Stimulated activated CD4-positive, alpha-beta T cell treated with anti-CD3 and anti-CD28 coated beads, Interleukin-2, amount 100 ng/mL, for 24 hours (primary cell): ENCODE measurements at places on chromosomes 2 and 18.
A peak's percentile ranks its signal among the peaks of the same experiment; 100 is the strongest.

- DNase-seq = no peak
Measured at GRCh38 chr2:49178656-49179055, 24.3 kb upstream of the FSHR start.

DNA sequence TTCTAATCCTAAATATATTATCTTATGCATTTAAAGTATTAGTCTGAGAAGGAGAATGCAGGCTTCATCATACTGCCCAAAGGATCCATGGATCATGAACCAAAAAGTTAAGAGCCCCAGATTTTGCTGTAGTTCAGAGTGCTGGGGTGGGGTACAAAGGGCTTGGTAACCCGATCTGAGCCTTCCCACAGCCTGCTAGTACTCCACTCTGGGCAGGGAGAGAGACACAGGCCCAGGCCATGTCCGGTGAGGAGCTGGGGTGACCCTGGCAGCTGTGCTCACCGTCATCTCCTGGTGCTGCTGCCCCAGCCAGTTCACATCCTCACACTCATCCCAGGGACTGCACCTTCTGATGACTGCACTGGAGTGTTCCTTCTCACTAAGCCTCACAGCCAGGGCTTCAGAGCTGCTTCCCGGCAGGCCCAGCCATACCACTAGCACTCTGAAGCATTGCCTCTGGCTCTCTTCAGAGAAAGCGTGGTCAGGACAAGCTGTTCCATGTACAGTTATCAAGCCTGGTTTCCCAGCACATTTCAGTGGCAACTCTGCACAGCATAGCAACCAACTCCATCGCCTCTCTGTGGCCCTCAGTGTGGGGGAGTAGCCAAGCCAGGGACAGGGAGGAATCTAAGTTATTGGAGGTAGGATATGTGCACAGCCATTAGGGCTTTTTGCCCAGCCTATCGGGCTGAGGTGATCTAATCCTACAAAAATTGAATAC lies 189.0 kb upstream of the CTAGE1 start:
- no peak for DNase-seq

- DNase-seq = no peak
Measured at GRCh38 chr18:11996190-11996754, 15.0 kb downstream of the IMPA2 start.

- peak; percentile 19 for DNase-seq
Measured at GRCh38 chr2:174395969-174396630, 570 bp downstream of the SCRN3 start.

DNA sequence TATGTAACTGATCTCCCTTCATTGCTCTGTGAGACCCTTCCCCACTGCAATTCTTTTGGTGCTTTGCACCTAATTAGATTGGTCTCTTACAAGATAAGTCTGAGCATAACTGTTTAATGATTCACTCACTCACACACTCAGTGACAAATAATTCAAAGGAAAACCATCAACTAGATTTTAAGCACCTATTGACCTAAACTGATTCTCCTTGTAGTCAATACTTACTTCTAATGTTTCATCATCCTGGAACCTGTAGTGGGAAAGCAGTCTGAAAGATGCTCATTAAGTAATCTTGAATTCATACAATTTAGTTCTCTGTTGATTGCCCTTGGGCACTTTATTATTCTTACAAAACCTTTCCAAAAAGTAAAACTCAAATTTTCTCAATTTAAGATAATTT lies 74.3 kb upstream of the COL5A2 start:
- no peak for DNase-seq

- DNase-seq = no peak
Measured at GRCh38 chr2:108911401-108911800, 77.6 kb downstream of the EDAR start.

- DNase-seq = no peak
Measured at GRCh38 chr2:26076001-26076587, 42.2 kb downstream of the RAB10 start.

GRCh38 chr2:18545384-18545783 lies 15.1 kb downstream of the RDH14 start:
- no peak for DNase-seq

DNA sequence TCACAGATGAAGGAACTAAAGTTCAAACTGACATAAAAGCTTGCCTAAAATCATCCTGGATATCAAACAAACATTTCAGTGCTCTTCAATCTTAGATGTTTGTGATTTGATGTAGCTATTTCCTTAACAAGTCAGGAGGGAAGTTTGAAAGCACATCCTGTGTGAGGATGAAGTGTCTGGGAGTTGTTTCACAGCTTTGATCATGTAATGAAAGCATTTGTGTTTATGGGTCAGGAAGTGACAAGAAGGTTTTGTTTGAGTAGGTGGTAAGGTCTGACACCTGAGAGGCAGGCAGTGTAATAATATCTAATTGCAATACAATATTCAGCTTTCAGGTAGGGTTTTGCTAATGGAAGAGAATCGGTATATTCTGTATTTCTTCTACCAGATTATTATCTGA lies 26.0 kb upstream of the CSRNP3 start:
- no peak for DNase-seq

DNA sequence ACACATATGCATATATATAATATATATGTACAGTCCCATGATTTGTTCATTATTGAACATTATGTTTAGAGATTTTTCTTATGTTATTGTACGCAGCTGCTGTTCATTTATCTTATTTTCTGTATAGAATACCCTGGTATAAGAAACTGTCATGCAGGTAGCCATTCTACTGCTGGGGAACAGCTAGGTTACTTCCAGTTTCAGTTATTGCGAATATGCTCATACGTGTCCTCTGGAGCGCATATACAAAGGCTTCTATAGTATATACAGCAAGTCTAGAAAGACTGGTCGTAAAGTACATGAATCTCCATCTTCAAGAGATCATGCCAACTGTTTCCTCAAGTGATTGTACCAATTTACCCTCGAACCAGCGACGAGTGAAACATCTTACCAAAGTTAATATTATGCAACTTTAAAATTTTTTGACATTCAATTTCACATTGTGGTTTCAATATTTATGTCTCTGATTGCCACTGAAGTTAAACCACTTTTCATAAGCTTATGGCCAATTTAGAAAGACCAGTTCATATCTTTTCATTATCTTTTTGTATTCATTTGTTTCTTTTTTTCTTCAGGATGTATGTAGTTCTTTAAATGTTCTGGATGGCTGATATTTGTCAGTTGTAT lies 53.5 kb downstream of the RDH14 start:
- DNase-seq = no peak
